SK-N-SH treated with all-trans-retinoic acid at 6 μM for 48 hours (cell line): ENCODE measurements at places on chromosomes 6 and 20.

DNA sequence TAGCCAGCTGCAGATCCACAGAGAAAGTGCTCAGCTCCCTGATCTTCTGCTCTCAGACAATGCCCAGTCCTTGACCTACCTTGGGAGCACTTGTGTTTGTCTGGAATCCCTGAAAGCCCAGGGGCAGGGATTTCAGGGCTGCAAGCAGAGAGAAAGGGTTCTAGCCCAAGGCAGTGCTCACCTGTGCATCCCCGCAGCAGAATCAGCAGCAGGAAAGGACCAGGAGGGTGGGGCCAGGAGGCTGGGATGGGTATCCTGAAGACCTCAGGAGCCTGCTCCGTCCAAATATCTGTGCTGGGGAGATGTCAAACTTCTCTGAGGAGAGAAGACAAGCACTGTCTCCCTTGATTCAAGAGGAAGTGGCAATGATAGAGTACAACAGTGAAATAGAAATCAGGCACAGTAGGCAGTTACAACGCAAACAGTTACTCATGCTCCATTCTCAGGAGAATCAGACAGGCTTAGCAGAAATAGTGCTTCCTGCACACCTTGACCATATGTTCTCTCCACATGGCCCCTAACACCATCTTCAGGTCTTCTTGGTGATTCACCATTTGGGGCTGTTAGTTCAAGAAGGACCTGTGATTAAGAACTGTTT lies 28.7 kb upstream of the SIRPG start:
- ATAC-seq, result no peak

GRCh38 chr20:58645412-58645968 lies 5.6 kb upstream of the STX16 start:
- ATAC-seq, result peak; percentile 61

DNA sequence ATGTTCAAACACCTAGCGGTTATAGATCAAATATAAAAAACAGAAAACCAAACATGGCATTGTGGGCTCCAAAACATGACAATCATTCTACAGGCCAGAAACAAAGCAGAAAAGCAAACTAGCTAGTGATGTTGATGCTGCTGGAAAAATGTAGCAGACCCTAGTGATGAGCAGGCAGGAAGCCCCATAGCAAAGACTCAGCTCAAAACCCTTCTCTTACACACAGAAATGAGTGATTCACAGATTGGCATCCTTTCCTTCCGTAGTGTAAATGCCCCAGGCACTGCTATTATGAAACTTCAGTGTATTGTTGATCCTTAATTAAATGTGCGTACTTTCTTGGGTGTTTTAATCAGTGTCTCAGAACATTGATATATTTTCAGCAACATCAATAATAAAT lies 425.1 kb downstream of the UTRN start:
- peak; percentile 45; the same call in 2 of the 3 replicates for ATAC-seq

DNA sequence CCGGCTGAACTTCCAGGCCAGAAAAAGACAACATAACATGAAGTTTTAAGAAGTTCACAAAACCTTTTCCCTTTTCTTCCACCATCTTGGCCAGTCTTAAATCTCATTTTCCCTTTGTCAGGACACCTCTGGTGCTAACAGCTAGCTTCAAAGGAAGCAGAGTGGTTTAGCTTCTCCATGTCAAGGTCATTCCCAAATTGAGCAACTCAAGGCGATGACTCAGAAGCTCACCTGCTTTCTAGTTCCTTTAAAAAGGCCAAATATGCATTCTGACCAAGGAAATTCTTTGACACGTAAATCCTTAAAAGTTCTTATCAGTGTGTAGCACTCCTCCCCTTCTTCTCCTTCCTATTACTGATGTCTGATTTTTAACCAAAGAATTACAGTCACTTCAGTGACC lies 69.6 kb upstream of the VGLL2 start:
- ATAC-seq, result no peak

- no peak for ATAC-seq
Observed at GRCh38 chr20:20364593-20365479, 3.1 kb upstream of the INSM1 start.

- ATAC-seq, result no peak
Observed at GRCh38 chr6:20417819-20418218, 16.1 kb downstream of the E2F3 start.

DNA sequence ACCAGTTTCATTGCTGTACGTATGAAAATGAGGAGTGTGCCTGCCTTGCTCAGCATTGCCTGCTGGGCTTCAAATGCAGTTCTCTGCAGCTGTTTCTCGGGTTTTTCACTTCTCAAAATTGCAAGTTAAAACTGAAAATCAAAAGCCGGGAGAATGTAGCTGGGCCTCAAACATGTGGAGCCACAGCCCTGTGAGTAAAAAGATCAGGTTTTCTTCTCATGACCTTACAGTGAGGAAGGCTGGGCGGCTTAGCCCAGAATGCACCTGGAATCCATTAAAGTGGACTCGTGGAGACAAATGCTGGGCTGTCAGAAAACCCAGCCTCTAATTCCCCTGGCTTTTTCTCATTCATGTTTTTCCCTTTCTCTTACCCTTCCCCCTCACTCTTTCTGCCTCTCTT lies 34.4 kb downstream of the DSE start:
- peak; percentile 95 for ATAC-seq

GRCh38 chr20:45095805-45096238 lies 5.1 kb downstream of the KCNS1 start:
- peak; percentile 86; the same call in 2 of the 3 replicates for ATAC-seq

DNA sequence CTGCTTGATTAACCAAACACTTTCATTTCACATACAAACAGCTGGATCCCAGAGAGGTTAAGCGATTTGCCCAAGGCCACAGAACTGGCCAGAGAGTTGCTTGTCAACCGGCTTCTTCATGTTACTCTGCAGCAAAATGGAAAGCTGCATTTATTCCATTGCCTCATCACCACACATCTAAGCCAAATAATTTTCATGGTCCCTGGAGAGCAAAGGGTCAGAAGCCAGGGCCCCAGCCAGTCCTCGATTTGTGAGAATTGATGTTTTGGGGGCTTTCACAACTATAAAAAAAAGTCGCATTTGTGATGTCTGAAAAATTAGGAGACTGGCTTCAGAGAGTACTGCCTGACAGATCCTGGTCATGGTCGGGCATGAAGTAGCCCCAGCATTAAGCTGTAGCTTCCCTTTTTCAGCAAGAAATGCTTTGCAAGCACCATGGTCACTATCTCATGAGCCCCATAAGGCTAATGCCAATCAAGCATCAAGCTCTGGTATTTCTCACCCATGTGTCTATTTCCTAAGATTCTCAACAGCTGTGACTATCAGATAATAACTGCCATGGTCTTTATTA lies 95.8 kb downstream of the BANF2 start:
- no peak for ATAC-seq

GRCh38 chr20:53677447-53678314 lies 84.0 kb upstream of the ZNF217 start:
- ATAC-seq, result no peak

DNA sequence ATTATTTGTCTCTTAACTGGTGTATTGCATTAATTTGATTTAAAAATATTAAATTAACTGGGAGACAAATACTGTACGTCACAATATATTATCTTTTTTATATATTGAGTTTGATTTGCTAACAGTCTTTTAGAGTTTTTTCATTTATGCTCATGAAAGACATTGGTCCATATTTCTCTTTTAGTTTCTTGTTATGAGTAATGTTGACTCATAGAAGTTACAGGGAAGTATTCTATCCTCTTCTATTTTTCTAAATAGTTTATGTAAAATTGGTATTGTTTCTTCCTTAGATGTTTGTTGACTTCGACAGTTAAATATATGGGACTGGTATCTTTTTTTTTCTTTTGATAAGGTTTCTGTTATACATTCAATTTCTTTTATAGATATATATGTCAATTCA lies 1115.6 kb upstream of the CITED2 start:
- no peak for ATAC-seq

GRCh38 chr20:39810309-39810708 lies 848.2 kb downstream of the DHX35 start:
- ATAC-seq, result no peak

DNA sequence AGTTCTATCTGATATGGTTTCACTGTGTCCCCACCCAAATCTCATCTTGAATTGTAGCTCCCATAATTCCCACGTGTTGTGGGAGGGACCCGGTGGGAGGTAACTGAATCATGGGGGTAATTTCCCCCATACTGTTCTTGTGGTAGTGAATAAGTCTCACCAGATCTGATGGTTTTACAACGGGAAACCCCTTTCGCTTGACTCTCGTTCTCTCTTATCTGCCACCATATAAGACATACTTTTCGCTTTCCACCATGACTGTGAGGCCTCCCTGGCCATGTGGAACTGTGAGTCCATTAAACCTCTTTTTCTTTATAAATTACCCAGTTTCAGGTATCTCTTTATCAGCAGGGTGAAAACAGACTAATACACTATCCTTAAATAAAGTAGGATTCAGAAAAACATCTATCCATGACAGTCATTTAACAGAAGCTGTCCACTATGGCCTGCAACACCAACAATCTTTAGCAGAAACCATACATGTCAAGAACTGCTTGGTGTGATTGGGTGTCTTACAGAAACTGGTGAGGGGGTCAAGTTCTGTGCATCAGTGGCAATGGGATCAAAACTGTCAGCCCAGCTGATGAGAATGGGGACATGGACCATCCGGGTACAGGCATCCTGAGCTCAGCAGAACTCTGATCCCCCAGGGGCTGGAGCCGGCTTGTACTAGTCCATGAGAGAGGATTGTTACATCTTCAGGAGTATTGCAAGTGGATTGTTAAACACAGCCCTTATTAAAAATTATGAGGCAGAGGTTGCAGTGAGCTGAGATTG lies 59.2 kb downstream of the SCML4 start:
- no peak for ATAC-seq

GRCh38 chr20:51386586-51386985 lies 155.9 kb downstream of the NFATC2 start:
- no peak for ATAC-seq

- no peak for ATAC-seq
Observed at GRCh38 chr6:3195420-3195694, 32.1 kb downstream of the TUBB2B start.

- peak; percentile 75 for ATAC-seq
Observed at GRCh38 chr20:49384437-49385434, 97.7 kb downstream of the KCNB1 start.

DNA sequence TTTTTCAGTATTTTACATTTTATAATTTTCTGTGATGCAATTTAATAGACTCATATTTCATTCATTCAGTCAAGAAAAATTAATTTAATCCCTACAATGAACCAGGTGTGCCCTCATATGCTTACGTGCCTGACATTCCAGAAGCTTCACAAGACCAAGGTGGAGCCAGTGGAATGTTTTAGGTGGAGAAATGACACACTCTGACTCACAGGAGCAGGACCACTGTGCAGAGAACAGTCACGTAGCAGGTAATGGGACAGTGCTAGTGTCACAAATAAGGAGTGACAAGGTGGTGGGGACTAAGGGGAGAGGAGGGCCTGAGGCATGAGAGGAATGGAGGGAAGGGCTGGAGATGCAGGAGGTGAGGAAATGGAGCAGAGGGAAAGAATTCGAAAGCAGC lies 37.0 kb upstream of the HLA-G start:
- no peak for ATAC-seq

GRCh38 chr6:98579079-98579478 lies 255.3 kb upstream of the POU3F2 start:
- peak; percentile 72; the same call in 2 of the 3 replicates for ATAC-seq

- no peak for ATAC-seq
Observed at GRCh38 chr6:165883851-165884640, 221.0 kb upstream of the PDE10A start.

- peak; percentile 22; the same call in 1 of the 3 replicates for ATAC-seq
Observed at GRCh38 chr6:79070206-79070825, 7.7 kb downstream of the PHIP start.

GRCh38 chr20:22977047-22977785 lies 57.9 kb upstream of the SSTR4 start:
- ATAC-seq, result no peak
